ENCODE measurements at places on chromosomes 1 and 21. TPM values are rescaled to one million over a fixed set of nuclear protein-coding genes. Genes with fewer than 3 reads are reported as not detected.

TFF1 gene
- not detected for total RNA-seq

PTGS2 gene
- 0.37 TPM for total RNA-seq

DNA sequence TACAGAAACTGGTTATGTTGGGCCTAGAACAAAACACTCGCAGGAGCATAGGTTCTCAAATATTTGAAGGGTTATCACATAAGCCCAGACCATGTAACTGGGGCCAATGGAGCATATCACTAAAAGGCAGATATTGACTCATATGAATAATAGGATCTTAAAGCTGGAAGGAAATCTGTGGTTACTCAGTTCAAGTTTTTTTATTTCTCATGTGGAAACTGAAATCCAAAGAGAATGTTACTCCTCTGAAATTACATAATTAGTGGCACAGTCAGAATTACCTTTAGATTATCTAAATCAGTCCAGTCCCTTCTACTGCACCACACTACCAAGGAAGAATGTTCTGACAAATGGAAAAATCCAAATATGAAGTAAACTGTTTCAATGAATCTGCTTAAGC, 12.0 kb downstream of the SLAMF8 start:
- H3K4me1 ChIP-seq = no peaks in the 10 kb centered on the region
- DNase-seq = no peak
- no peak overlapping the region for H3K4me3 ChIP-seq
- no peak overlapping the region for H3K27ac ChIP-seq

ANKRD45 gene
- total RNA-seq = 2.3 TPM
